Activated CD4-positive, CD25-positive, alpha-beta regulatory T cell treated with anti-CD3 and anti-CD28 coated beads, Interleukin-2, amount 50 U/mL, for 24 hours (primary cell): ENCODE measurements at places on chromosomes 11 and 22.

GRCh38 chr11:128726458-128727139, 32.7 kb downstream of the FLI1 start:
- peak; percentile 33 for ATAC-seq

GRCh38 chr22:27749597-27750225, 51.8 kb downstream of the MN1 start:
- no peak for ATAC-seq

GRCh38 chr22:18028817-18029527, 4.6 kb upstream of the MICAL3 start:
- no peak for ATAC-seq

GRCh38 chr11:14042686-14043465, 80.4 kb downstream of the SPON1 start:
- no peak for ATAC-seq

- ATAC-seq = no peak
Measured at GRCh38 chr11:119025541-119025940, 5.1 kb downstream of the SLC37A4 start.

- ATAC-seq = no peak
Measured at GRCh38 chr11:76291576-76292526, 85.5 kb upstream of the WNT11 start.

- ATAC-seq = no peak
Measured at GRCh38 chr22:20068640-20069039, 11.4 kb upstream of the DGCR8 start.

DNA sequence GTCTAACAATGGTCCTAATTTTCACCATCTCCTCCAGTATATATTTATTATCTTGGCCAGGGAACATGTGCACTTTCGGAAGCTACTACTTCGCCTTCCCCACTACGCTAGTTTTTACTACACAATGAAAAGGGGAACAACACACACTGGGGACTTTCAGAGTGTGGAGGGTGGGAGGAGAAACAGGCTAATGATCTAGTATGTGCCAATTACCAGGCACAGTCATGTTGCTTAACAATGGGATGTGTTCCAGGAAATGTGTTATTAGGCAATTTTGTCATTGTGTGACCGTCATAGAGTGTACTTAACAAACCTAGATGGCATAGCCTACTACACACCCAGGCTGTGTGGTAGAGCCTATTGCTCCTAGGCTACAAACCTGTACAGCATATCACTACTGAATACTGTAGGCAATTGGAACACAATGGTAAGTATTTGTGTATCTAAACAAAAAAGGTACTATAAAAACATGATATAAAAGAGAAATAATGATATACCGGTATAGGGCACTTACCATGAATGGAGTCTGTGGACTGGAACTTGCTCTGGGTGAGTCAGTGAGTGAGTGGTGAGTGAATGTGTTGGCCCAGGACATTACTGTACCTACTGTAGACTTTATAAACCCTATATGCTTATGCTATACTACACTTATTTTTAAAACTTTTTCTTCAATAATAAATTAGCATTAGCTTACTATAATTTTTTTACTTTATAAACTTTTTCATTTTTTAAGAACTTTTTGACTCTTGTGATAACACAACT, 20.1 kb upstream of the CUL5 start:
- no peak for ATAC-seq

- no peak for ATAC-seq
Measured at GRCh38 chr11:3003396-3004231, 11.5 kb upstream of the NAP1L4 start.

DNA sequence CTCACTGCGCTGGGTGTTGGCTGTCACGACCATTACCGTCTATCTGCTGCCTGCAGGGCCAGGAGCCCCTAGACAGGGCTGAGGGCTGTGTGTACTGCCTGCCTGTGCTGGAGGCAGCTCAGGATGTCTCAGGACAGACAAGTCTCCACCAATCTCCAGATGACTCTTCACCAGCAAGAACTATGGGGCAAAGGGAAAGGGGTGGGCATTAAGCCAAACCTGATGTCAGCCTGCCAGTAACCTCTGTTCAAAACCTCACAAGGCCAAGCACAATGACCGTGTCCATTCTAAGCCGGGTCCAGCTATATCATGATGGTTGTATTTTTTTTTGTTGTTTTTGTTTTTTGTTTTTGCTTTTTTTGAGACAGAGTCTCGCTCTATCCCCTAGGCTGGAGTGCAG, 31.6 kb downstream of the MAFF start:
- ATAC-seq = no peak

- ATAC-seq = no peak
Measured at GRCh38 chr11:102489186-102490145, 36.9 kb upstream of the TMEM123 start.

DNA sequence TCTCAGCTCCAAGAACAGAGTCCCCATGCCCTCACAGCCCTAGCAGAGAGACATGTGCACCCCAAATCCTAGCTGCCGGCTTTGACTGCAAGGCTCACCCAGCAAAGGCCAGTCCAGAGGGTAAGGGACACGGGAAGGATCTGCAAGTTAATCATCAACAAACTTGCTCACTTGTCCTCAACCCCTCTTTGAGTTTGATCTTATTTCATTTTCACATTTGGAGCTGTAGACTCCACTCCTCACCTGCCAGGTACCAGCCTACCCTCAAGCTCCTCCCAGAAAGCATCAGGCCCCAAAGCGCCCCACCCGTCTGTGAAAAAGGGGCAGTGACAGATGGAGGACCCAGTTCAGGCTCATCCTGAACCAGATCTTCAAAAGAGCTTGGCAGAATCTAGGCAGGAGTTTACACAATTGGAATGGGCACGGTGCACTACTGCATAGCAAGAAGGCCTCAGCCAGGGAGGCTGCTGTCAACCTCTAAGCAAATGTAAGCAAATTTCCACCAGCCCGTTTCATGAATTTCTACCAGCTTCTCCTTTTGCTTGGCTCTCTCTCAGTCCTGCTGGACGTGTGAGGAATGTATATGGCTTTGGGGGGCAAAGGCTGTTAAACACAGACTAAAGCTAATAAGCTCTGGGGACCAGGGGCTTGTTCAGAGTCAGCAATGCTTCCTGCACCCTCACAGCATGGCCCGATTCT, 5.5 kb downstream of the EHD1 start:
- no peak for ATAC-seq
